Inflammatory macrophage treated with lipopolysaccharide for 4 hours (primary cell): ENCODE measurements at places on chromosomes 2 and 18.

DNA sequence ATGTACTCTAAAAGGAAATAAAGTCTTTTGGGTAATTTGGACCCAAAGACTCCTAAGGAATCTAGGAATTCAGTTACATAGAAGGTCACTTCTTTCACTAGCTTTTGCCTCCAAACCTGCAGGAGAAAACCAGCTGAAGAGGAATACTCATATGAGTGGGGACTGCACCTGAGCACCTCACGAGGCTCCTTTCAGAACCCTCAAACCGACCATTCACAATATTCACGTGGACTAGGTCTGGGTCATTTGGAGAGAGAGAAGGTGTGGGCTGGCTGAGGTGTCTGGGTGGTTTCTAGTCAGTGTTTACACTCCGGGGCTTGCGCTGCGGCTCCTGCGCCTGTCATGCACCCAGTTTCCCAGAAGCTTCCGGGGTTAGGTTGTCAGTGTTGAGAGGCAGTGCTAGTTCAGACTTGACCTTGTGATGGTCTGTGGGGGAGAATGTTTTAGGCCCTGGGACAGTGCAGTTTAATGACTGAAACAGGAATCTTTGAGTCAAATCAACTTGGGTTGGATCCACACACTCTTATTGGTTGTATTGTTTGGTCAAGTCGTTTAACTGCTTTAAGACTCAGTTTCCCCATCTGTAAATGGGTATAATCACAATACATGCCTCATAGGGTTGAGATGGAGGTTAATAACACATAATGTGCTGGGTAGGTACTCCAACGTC is 78.4 kb downstream of the LIMS1 start:
- DNase-seq = no peak

- DNase-seq = no peak
Observed at GRCh38 chr18:8362863-8363262, 246.4 kb upstream of the RAB12 start.

GRCh38 chr2:188746727-188747126 is 227.4 kb upstream of the COL3A1 start:
- DNase-seq = no peak

DNA sequence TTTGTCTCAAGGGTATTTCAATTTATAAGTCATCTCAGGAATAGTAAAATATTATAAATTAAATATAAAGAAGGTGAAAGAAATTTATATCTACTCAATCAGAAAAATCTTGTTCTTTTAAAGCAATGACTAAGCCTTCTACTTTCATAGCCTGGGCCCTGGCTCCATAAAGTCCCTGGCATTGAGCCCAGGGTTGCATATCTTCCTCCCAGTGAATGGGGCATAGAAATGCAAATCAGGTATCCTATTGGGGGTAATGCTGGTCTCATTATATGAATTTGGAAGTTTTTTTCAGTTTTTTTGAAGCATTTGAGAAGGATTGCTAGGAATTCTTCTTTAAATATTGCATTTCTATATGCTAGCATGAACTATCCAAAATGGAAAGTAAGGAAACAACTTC is 73.9 kb upstream of the MC2R start:
- DNase-seq = no peak

GRCh38 chr2:74051504-74051903 is 66.8 kb downstream of the TET3 start:
- no peak for DNase-seq
